ENCODE measurements at places on chromosomes 7 and 10.

GRCh38 chr10:103238506-103239252 lies 7.0 kb upstream of the RPEL1 start:
- DNase-seq = peak; percentile 96

DNA sequence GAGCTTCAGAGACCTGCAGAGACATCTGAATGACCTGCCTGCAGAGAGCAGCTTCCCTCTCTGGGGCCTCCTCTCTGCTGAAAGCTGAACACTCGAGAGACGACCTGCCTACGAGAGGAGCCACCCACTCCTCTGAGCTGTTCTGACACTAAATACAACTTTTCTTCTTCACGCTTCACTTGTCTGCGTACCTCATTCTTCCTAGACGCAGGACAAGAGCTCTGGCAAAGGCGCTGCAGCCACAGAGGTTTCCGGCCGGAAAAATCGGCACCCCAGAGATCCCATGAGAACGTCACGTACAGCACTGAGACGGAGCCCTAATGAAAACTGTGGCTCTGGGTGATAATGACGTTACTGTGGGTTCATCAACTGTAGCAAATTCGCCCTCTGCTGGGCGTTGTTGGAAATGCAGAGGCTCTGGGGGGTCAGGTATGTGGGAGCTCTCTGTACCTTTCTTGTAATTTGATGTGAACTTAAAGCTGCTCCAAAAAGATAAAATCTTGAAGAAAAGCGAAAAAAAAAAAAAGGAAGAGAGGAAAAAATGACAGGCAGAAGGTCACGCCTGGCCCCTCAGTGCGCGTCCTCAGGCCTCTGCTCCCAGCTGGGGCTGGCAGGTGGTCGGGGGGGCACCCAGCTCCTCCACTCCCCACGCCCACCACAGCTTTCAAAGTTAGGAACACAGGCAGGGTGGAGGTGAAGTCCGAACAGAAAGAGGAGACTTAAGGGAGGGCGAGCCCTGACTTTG lies 120.7 kb downstream of the DYNC2I1 start:
- peak; percentile 84 for DNase-seq

DNA sequence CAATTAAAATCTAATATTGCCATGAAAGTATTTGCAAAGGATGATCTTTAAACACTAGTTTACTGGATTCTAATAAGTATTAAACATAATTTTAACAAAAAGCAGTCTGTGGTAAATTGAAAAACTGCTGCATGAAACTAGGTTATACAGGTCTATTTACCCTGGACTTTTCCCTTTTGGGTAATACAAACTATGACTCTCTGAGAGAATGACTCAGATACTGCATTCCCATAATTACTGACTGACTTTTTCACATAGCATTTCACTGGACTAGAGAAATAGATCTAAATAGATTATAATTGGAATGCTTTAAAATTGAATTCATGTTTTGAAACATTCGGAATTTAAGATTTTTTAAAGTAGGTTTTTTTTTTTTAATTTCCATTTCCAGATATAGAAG lies 395.7 kb downstream of the THSD7A start:
- DNase-seq = no peak

DNA sequence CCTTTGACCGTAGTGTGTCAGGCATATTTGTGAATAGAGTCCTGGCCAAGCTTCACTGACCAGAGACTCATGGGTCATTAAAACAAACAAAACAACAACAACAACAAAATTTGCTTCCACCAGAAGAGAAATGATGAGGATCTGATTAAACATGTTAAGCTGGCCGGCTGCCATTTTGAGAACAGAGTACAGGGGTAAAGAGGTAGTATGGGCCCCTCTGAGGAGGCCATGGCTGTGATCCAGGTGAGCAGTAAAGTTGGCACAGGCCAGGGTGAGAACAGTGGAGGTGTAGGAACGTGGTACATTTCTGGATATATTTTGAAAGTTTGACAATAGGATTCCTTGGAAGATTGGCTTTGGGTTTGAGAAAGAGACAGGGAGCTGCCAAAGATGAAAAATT lies 252.5 kb downstream of the TWIST1 start:
- DNase-seq = no peak

DNA sequence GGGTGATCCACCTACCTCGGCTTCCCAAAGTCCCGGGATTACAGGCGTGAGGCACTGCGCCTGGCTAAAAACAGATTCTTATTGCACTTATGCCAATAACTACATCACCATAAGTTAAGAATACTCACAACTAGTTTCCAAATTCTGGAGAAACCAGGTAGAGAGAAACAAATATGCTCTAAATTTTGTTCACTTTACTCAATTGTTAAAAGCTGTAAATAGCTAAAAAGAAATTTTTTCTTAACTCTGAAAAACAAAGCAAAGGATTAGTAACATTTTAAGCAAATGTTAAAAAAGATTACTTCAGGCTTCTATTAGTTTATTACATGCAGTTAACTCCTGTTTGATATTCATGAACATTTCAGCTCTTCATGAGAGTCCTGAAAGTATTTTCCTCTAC lies 28.3 kb upstream of the ZMIZ2 start:
- DNase-seq = no peak

DNA sequence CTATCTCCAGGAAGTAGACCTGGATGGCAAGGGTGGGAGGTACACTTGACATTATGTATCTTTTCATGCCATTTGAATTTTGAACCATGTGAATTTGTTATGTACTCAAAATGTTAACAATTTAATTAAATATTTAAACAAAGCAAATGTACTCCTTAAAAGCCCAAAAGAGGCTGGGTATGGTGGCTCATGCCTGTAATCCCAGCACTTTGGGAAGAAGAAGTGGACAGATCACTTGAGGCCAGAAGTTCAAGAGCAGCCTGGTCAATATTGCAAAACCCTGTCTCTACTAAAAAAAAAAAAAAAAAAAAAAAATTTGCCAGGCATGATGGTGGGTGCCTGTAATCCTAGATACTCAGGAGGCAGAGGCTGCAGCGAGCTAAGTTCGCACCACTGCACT lies 136.9 kb upstream of the ASAH2 start:
- no peak for DNase-seq

Data from Caco-2 (cell line).